AG04450 (cell line): ENCODE measurements at places on chromosomes 11 and 22.

DNA sequence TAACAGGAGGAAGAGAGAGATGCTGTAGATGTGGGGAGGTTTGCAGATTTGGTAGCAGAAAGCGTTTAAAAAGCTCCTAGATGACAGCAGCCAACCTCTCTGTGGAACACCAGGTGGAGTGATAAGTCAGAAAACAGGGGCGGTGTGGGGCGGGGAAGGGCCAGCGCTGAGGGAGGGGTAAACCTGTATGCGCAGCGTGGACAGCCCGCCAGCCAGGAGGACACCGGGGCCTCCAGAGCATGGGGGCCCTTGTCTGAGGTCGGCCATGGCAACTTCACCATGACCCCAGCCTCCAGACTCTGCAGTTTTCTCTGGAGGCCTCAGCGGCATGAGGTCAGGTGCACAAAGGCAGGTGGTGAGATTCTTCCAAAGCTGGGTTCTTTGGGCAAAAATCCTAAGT, 423.7 kb downstream of the BRD1 start:
- no peak for DNase-seq

GRCh38 chr11:8719721-8720120, 37.1 kb downstream of the RPL27A start:
- no peak for DNase-seq

- peak; percentile 30 for DNase-seq
These were observed 1280.6 kb upstream of the CNTN5 start for GRCh38 chr11:97739932-97740800.

DNA sequence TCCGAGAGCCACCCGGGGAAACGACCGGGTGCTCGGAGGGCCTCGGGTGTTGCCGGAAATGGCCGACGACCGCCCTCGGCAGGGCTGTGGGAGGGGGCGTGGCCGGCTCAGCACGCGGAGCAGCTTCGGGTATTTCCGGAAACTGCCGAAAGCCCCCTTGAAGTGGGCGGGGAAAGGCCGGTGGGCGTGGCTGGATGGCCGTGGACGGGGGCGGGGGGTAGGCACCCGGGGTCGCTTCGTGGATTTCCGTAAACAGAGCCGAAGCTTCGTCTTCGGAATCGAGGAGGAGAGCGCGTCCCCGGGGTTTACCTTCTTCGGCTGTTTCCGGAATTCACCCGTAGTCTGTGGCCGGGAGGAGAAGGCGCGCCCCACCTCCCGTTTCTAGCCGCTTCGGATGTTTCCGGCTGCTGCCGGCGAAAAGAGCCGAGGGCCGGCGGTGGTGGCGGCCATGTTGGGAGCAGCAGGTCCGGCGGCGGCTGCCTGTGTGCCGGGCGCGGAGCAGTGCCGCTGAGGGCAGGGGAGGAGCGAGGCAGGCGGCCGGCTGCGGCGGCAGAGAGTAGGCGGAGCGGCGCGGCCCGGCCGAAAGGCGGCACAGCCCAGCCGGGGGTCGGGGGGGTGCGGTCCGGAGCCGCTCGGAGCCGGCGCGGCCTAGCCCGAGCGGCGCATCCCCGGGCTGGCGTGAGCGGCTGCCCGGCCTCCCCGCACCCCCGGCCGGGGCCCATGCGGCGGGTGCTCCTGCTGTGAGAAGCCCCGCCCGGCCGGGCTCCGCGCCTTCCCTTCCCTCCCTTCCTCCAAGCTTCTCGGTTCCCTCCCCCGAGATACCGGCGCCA, at the start of gene MARK2:
MARK2 (plus strand) TSS at position 433 of the 830 bp plus-strand sequence; CDS start at position 830, 397 bp downstream.
- DNase-seq: peak; percentile 96

DNA sequence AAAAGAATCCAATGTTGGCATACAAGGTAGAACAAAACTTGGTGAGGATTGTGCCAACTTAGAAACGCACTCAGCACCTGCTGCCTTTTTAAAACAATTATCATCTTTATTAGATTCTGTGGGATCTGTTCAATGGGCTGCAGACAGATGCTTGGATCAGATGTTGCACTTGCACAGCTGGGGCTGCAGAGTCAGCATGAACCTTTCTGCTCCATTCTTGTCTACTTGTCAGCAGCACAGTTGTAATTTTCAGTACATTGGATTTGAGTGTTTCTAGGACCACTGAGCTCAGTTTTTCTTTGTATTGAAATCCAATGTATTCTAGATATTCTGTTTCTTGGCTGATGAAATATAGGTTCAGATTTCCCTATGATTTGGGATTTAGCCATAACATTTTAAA, 164.5 kb downstream of the LUZP2 start:
- DNase-seq: no peak

DNA sequence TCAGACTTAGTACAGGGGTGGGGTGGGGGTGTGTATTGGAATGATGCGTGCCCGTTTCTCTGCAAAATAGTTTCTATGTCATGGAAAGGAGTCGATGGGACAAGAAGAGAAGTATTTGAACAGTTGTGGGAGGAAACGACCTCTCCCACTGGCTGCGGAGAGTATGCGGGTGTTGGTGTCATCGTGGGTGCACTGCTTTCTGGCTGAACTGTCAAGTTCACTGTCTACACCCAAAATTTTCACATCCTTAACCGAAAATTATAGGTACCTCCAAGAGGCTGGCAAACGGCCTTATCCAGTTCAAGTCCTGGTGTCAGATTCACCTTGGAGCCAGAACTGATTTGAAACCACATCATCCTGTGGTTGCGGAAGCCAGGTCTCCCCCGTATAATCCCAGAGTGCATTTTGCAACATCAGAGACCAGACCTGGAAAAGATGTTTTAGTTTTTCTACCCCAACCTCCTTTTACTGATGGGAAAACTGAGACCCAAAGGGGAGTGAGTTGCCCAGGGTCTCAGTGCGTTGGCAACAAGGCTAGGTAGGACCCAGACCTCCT, 497 bp upstream of the SSRP1 start:
- no peak for DNase-seq

- no peak for DNase-seq
These were observed 57.3 kb downstream of the OTOG start for GRCh38 chr11:17604201-17604914.

DNA sequence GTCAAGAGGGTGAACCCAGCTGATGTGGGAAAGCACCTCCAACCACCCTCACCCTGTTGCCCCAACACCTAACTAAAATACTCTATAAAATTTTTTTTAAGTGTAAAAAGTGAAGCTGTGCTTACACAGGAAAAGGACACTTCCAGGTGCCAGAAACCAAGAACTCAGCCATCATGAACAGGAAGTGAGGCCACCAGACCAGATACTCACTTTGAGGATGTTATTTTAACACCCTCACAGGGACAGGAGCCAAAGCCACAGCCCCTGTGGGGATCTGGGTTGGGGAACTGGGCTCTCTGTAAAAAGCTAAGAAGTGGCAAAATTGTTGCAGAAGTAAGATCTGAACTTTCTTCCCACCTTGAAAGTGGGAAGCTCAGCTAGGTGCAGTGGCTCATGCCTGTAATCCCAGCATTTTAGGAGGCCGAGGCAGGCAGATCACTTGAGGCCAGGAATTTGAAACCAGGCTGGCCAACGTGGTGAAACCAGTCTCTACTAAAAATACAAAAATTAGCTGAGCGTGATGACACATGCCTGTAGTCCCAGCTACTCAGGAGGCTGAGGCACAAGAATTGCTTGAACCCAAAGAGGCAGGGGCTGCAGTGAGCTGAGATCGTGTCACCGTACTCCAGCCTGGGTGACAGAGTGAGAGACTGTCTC, 3.8 kb downstream of the RSPH14 start:
- no peak for DNase-seq

- peak; percentile 15 for DNase-seq
These were observed 95.7 kb downstream of the TEAD1 start for GRCh38 chr11:12769834-12770345.

- DNase-seq: no peak
These were observed 121.8 kb downstream of the INSC start for GRCh38 chr11:15236559-15236958.

GRCh38 chr22:32961497-32961896, 96.7 kb downstream of the SYN3 start:
- DNase-seq: no peak

- DNase-seq: no peak
These were observed 193.5 kb upstream of the PITPNB start for GRCh38 chr22:28112548-28113043.

DNA sequence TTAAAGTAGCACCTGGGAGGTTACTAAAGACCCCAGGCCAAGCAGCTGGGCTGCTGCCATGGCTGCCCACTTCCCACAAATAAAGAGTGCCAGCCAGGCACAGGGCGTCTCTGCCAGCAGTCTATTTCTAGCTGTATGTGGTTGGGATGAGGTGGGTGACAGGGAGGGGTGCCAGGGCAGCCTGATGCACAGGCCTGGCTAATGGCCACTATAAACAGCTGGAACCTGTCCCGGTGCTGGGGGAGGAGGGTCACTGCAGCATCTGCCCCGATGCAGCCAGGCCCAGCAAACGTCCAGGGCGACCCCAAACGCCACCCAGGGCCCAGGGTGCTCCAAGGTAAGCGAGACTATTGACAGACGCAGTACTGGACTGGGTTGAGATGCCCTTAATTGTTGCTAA, 37.4 kb downstream of the SCUBE1 start:
- no peak for DNase-seq

GRCh38 chr11:7222619-7223018, 29.1 kb upstream of the SYT9 start:
- no peak for DNase-seq

GRCh38 chr11:46540807-46541206, 53.0 kb downstream of the AMBRA1 start:
- DNase-seq: no peak

- DNase-seq: no peak
These were observed 9.5 kb downstream of the SDF2L1 start for GRCh38 chr22:21651521-21652009.

- DNase-seq: no peak
These were observed 6.8 kb downstream of the PPP6R3 start for GRCh38 chr11:68467201-68467834.

- no peak for DNase-seq
These were observed 11.2 kb downstream of the CDCA5 start for GRCh38 chr11:65072631-65072966.

DNA sequence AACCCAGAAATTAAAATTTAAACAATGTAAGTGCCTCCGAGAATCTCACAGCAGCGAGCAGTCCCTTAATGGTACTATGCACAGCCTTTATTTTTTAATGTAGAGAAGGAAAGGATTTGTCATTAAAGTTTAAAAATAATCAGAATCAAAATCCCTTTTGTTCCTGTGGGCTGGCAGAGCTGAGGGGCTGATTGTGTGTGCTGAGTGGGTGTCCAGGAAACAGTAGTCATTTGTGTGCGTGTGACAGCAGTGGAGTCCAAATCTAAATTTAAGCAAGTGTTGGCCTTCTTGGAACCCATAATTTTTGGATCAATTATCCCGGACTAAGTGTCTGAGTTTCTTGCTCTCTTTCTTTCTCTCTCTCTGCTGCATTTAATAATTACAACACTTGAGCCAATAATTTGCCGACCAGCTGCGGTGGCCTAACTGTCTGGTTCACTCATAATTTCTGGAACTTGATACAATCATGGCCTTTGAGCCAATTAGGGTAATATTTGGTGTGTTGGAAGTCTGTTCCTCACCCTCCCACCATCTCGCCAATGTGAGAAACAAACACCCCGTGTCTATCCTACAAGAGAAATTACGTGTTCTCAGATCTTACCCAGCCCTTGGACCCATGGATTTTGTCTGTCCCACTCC, 528.0 kb downstream of the SOX6 start:
- no peak for DNase-seq

DNA sequence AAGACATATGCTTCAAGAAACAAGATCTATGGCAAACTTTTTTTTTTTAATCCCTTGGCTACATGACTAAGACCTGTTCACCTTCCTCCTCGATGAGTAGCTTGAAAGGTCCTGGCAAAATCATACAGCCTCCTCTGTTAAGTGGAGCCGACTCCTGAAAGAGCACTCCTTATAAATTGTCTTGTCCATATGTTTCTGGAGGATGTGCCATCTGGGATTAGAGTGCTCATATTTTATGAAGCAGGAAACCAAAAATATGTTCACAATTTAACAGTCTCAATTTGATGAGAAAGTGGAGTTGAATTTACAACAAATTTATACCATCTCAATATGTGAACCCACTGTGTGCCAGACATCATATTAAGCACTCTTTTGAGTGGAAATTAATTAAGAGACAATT, 912.1 kb upstream of the FAT3 start:
- no peak for DNase-seq

- no peak for DNase-seq
These were observed 1.7 kb upstream of the LRRC4C start for GRCh38 chr11:41461057-41461681.
